ENCODE measurements at places on chromosomes 3 and 15. TPM values are rescaled to one million over a fixed set of nuclear protein-coding genes. Genes with fewer than 3 reads are reported as not detected.

- no peak for DNase-seq
Measured at GRCh38 chr3:98890181-98890835, 11.2 kb downstream of the DCBLD2 start.

SERPINI2 gene
- total RNA-seq: not detected

DNA sequence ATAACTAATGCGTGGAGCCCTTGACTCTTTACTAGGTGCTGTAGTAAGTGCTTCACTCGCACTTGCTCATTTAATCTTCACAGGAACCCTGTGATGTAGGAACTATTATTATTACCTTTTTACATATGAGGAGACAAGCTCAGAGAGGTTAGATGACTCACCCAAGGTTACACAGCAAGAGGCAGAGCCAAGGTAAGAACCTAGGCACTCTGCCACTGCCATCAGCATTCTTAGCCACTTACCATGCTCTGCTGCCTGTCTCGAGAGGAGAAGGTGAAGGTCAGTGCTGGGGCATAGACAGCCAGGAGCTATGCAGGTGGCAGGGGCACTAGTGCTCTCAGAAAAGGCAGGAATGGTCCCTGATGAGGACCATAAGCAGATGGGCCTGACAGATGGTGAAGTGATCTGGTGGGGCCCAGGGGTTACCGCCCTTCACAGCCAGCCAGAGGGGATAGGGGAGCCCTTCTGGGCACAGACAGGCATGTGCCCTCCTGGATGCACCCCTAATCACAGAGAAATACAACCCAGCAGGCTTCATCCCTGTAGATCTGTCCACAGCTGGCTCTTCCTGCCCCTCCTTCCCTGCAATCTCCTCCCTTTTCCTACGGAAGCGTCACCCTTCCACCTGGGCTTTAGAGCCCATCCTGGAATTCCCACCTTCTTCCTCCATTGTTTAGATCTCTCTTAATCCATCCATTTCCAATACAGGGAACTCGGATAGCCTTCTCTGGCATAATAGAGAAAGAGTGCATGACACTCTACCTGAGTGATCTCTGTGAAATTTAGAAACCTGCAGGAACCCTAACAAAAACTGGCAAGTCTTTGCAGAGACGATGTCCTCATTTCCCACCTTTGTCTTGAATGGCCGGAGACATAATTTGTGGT, 26.9 kb downstream of the ABTB1 start:
- no peak for DNase-seq

DNA sequence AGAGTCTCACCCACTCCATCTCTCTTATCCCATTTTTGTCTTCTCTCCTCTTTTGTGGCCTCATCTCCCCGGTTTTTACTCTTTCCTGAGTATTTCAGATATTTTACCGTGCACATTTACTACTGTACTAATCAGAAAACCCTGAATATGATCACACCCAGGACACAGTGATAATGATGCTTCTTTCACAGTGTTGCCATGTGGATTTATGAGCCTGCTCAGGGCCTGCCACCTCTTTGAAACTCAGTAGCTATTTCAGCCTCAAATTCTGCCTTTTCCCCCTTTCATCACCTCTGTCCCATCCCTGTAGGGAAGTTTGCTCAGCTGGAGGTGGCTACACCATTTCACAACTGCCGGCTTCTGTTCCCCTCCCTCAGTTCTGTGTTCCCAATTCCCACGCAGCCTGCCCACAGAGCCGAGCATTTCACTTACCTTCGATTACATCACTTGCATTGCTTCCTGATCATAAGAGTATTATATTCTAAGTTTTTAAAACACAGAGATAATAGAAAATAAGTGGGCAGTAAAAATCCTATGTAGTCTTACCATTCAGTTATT, 33.2 kb downstream of the ARNT2 start:
- DNase-seq: peak; percentile 29

DNA sequence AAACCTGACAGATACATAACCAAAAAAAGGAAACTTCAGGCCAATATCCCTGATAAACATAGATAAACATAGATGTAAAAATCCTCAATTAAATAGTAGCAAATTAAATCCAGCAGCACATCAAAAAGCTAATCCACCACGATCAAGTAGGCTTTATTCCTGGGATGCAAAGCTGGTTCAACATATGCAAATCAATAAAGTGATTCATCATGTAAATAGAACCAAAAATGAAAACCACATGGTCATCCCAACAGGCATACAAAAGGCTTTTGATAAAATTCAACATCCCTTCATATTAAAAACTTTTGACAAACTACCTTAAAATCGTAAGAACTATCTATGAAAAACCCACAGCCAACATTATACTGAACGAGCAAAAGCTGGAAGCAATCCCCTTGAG, 882.2 kb downstream of the NTRK3 start:
- no peak for DNase-seq

GRCh38 chr3:153928851-153929250, 192.3 kb upstream of the ARHGEF26 start:
- no peak for DNase-seq

- DNase-seq: no peak
Measured at GRCh38 chr3:118137778-118138177, 896.9 kb downstream of the IGSF11 start.
